ENCODE measurements at places on chromosomes 3 and 15.

- no peak for DNase-seq
These were observed 114.6 kb upstream of the TSC22D2 start for GRCh38 chr3:150293401-150294001.

- DNase-seq, result no peak
These were observed 472.9 kb upstream of the CBLB start for GRCh38 chr3:106341586-106342162.

DNA sequence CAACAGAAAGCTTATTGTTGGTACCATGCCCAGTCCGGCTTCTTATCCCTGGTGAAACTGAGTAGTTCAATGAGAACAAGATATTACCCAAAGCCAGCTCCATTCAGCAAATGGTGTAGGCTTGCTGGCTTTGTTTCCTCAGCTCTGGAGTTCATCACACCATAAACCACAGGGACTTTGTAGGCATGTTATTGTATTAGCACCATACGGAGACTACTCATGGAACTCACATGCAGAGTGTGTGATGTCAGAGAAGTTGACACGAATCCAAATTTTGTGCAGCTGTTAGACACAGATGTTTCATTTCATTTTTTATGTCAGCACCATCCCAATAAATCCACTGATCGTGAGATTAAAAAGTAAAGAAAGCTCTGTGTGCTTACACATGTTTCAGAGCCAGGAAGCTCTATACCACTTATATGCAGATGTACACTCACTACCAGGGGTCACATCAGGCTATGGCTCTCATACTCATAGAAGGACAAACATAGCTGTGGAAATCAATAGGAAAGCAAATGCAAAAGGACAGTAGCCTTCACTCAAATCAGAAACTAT is 63.4 kb upstream of the LEKR1 start:
- DNase-seq, result no peak

DNA sequence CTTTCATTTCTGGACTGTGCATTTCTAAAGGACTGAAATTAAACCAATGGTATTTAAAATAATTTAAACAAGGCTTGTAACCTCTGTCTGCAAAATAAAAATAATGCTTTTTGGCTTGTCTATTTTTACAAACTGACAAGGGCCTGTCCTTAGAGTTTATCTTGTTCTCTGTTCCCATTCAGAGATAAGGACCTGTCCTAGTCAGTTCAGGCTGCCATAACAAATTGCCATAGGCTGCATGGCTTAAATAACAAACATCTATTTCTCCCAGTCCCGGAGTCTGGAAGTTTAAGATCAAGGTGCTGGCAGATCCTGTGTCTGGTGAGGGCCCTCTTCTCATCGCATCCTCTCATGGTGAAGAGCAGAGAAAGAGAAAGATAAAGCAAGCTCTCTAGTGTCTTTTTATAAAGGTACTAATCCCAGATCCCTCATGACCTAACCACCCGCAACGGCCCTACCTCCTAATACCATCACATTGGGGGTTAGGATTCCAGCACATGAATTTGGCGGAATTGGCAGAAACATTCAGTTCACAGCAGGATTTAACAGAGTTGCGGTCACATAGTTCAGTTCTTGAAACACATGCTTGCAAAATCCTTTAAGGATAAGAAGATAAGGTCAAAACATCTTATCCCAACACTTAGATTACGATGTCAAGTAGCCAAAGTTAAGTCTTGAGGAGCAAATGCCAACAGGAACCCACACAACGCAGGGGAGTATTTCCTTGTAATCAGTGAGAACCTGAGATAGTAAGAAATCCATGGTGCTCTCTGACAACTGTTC is 17.8 kb downstream of the KBTBD8 start:
- no peak for DNase-seq

- no peak for DNase-seq
These were observed 3.6 kb downstream of the RPS17 start for GRCh38 chr15:82536409-82537350.

DNA sequence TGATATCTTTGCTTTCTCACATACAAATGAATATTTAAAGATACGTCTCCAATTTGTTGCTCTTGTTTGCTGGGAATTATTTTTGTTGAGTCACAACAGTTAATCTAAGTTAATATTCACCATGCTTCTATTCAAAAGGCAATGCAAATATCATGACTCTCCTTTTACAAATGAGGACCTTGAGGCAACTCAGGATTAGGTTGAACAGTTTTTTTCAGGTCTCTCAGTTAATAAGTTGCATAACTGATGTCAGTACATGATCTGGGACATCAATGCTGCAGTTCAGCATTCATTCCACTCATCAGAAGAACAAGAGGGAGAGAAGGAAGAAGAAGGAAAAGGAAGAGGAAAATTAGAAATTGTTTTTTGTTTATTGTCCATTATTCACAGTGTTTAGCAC is 781 bp upstream of the NAALADL2 start:
- DNase-seq, result no peak

DNA sequence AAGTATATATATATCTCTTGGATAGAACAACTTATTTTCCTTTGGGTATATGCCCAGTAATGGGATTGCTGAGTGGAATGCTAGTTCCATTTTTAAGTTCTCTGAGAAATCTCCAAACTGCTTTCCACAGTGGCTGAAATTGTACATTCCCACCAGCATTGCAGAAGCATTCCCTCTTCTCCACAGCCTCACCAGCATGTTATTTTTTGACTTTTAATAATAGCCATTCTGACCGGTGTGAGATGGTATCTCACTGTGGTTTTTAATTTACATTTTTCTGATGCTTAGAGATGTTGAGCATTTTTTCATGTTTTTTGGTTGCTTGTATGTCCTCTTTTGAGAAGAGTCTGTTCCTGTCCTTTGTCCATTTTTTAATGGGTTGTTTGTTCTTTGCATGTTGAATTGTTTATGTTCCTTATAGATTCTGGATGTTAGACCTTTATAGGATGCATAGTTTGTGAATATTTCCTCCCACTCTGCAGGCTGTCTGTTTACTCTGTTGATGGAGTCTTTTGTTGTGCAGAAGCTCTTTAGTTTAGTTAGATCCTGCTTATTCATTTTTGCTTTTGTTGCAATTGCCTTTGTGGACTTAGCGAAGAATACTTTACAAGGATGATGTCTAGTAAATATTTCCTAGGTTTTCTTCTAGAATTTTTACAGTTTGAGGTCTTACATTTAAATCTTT is 82.7 kb upstream of the NR2F2 start:
- DNase-seq, result no peak

DNA sequence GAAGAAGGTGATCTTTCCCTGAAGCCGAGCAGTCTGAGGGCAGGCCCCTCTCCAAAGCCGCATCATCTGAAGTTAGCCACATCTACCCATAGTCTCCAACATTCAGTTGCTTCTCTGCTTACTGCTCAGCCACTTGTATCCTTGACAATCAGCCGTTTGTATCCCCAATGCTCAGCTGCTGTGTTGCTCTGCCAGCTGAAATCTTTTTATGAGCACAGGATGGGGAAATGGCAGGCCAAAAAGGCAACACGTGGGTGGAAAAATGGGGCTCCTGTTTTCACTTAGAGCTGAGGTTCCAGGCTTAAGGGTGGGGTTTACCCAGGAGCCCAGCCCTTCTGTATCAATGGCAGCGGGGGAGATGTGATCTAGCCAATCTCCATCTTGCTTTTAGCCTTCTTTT is 36.3 kb downstream of the METTL6 start:
- DNase-seq, result no peak

DNA sequence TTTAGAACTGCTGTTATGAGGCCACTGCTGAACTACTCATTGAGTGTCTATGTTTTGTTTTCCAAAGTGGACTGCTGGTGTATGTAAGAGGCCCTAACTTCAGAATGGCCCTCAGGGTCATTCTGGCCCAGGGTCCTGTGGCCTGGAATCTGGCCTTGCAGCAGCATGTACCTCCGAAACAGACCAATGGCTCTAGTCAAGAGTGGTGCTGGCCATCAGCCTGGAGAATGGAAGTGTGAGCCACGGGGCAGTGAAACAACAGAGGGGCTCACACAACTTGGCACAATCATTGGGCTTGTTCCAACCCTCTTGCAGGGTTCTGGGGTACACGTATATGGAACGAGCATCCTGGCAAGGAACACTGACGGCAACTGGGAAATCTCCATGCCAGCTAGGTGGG is 40.5 kb downstream of the SCN5A start:
- DNase-seq, result no peak

GRCh38 chr3:105960381-105960780 is 91.6 kb upstream of the CBLB start:
- no peak for DNase-seq
